Stimulated activated CD4-positive, alpha-beta T cell treated with anti-CD3 and anti-CD28 coated beads, TNF-alpha, amount 100 ng/mL, for 4 hours (primary cell): ENCODE measurements at places on chromosomes 1 and 21.

DNA sequence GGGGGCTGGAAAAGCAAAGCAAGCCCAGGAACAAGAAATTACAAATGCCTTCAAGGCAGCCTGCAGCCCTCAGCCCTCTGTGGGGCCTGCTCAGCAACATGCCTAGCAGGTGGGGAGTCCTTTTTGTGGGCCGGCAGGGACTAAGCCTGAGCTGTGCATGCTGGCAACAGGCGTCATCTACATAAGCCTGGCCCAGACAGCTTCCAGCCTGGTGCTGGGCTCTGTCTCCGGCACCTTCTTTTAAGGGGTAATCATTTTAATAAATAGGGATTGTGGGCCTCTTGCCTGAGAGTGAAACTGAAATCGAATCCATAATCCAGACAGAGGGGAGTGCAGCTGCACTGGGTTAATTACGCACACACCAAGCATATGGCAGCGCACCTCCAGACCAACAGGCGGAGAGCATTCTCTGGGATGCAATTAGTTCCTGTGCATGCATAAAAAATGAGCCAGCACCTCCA is 96.6 kb downstream of the DDX20 start:
- no peak for DNase-seq

DNA sequence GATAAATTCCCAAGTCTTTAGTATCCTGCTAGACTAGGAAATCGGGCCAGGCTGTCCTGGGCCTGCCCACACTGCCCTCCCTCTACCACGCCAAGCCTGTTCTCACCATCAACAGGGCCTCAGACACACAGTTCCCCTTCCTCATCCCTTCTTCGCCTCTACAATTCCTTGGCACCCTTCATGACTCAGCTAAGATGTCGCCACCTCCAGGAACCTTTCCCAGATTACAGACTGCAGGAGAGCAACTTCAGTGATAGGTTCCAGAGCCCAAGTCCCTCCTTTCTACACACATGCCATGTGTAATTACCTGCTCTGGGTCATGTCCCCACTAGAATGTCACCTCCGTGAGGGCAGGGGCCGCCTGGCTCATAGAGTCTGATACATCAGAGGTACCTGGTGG is 3.3 kb downstream of the RIMS3 start:
- DNase-seq, result no peak

DNA sequence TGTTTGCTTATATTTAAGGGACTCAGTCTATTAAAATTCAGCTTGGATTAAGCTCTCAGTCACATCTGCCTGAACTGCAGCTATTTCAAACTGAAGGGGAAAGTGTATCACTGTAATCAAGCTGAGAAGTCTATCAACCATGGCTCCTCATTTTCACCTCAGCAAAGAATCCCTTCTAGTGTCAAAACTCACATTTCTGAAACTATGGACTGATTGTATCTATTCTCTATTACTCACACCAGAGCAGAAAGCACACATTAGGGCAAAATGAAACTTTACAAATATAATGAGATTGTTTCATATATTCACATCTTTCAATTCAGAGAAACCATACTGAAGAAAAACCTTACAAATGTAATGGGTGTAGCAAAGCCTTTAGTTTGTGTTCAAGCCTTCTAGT is 14.6 kb upstream of the C1orf146 start:
- no peak for DNase-seq

DNA sequence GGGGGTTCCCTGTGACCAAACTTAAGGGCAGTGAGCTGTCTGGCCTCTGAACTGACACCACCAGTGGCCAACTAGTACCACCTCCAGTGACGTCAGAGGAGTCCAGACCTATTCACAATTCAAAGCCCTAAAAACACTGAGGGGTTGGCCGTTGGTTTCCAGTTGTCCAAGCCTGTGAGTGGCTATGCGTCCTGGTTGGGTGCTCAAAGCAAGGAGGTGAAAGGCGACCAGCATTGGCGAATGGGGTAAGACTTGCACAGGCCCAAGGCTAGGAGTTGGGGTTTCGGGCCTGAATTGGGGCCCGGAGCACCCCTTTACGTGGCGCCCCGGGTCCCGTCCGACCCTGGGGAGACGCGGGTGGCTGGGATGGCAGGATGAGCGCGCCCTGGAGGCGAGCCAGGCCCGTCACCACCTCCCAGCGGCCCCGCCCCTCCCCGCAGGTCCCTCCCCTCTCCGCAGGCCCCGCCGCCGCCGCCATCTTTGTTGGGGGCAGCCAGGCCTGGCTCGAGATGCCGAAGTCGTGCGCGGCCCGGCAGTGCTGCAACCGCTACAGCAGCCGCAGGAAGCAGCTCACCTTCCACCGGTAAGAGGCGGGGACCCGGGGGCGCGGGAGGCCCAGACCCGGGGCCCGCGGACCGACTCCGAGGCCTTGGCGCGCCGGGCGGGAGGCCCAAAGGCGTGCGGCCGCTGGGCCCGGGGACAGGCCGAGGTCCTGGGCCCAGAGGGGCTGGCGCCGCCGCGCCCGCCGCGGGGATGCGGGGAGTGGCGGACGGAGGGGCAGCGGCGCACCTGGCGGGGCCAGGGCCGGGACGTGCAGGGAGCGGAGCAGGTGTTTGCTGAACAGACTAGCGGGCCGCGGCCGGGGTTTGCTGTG is at the start of gene THAP3:
Gene THAP3 (plus strand): TSS at position 159 of the 874 bp plus-strand sequence. CDS start 351 bp downstream, at position 510.
- DNase-seq, result peak; percentile 87

- no peak for DNase-seq
These were observed 7.1 kb downstream of the HPCA start for GRCh38 chr1:32893198-32894018.

DNA sequence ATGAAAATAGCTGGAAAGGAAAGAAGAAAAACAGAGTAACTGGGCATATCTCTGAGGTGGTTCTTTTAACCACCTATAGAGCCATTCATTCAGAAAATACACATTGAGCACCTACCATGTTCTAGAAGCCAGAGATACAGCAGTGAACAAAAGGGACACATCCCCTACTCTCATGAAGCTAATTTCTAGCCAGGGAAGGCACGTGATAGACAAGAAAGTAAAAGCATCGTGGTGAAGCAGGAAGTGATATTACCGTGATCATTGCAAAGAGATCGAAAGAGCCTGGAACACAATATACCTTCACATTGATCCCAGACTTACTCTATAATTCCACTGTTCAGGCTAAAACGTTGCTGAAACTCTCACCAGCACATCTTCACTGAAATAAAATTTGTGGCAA is 76.0 kb downstream of the TIAM1 start:
- no peak for DNase-seq

GRCh38 chr1:2837823-2838222 is 36.3 kb upstream of the TTC34 start:
- no peak for DNase-seq

GRCh38 chr1:207454046-207454964 is at the start of gene CR2:
TSS of gene CR2 (plus strand) at chr1:207454328. CDS start at chr1:207454419, 91 bp downstream.
- peak; percentile 21 for DNase-seq
